Right lung (tissue), 10 donors: ENCODE measurements at places on chromosomes 16 and 17.
A peak's percentile ranks its signal among the peaks of the same experiment; 100 is the strongest.

GRCh38 chr16:29730649-29731048, 15.1 kb downstream of the C16orf54 start:
- DNase-seq: no peak

- DNase-seq: peak; percentile 10
Observed at GRCh38 chr16:84266451-84266850, 26.6 kb upstream of the KCNG4 start.

DNA sequence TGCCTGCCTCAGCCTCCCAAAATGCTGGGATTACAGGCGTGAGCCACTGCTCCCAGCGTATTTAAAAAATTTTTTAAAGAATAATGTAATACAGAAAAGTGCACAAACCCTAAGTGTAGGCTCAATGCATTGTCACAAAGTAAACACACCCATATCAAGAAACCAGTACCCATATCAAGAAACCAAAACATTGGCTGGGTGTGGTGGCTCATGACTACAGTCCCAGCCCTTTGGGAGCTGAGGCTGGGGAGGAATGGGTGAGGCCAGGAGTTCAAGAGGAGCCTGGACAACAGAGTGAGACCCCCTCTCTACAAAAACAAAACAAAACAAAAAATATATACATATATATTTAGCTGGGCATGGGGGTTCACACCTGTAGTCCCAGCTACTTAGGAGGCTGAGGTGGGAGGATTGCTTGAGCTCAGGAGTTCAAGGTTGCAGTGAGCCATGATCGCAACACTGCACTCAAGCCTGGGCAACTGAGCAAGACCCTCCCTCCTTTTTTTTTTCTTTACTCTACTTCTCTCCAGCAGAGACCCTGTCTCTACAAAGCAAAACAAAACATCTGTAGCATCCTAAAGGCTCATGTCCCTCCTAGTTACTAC, 9.3 kb upstream of the PRR14 start:
- DNase-seq: no peak

DNA sequence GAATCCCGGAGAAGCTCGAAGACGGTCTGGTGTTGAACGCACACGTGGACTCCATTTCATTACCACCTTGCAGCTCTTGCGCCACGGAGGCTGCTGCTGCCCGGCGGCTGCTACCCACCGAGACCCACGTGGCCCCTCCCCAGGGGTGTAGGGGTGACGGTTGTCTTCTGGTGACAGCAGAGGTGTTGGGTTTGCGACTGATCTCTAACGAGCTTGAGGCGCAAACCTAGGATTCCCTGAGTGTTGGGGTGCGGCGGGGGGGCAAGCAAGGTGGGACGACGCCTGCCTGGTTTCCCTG, 1.7 kb upstream of the CBX4 start:
- DNase-seq: no peak

GRCh38 chr16:76207270-76207669, 69.9 kb upstream of the CNTNAP4 start:
- no peak for DNase-seq
